Globus pallidus (tissue), 1 donor: ENCODE measurements at places on chromosomes 4 and X.

GRCh38 chr4:153486281-153487151 lies 20.4 kb downstream of the TMEM131L start:
- DNase-seq, result no peak

DNA sequence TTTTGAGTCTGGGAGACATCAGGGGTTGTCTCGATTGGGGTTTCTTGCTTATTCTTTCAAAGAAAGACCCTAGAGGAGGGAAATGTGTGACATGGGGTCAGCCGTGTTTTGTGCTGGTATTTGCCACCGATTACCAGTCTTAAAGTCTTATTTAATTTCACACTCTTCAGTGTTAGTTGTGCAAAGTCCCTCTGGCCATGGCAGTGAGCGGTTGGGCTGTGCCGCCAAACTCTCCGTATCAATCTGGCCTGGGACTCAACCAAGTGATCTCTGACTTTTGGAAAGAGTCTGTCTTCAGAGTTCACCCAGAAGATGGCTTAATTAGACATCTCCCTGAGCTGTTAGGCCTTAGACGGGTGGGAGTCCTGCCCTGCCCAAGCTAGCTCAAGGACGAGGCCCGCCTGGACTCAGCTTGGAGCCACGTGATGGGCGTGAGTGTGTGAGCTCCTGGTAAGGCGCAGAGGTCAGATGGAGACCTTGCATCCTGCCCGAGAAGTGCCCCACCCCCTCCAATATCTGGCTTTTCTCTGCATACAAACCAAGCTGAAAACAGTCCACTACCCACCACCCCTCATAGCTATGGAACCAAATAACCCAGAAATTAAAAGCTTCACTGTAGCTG lies 3.8 kb upstream of the PITX2 start:
- DNase-seq, result no peak

GRCh38 chrX:9207142-9207541 lies 173.2 kb upstream of the FAM9B start:
- no peak for DNase-seq

- no peak for DNase-seq
These were observed 19.1 kb downstream of the MAGED2 start for GRCh38 chrX:54826598-54826997.

DNA sequence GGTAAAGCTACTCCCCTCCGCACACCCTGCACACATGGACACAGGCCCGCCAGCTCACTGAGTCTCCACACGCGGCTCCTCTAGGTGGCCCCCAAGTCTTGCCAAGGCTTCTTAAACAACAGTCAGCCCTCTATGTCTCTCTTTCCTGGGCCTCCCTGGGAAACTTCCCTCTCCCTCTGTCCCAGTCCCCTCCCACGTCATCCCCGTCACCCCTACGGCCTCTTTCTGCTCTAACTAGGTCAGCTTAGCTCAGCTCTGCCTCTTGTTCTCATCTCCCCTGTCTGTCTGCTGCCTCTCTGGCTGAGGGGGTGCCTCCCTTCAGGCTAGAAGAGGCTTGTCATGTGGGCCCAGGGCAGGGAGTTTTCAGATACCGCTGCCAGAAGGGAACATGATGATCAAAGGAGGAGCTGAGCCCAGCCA lies 38.8 kb downstream of the SEPTIN6 start:
- DNase-seq, result peak; percentile 11

GRCh38 chr4:5963611-5964010 lies 54.6 kb downstream of the C4orf50 start:
- DNase-seq, result no peak

GRCh38 chr4:145003675-145004074 lies 94.3 kb downstream of the ANAPC10 start:
- DNase-seq, result no peak

DNA sequence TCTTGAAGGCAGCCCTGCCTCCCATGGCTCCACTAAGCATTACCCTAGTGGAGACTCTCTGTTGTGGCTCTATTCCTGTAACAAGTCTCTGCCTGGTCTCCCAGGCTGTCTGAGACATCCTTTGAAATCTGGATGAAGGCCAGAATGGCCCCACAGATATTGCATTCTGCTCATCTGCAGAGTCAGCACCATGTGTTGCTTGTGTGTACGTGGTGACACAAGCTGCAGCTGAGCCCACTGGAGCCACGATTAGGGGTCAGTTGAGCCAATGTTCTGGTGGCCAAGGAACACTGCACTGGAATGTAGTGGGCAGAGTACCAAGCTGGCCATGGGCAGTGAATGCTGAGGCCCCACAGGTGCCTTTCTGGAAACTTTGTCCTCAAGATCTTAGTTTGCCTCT lies 29.2 kb downstream of the GRID2 start:
- DNase-seq, result no peak

DNA sequence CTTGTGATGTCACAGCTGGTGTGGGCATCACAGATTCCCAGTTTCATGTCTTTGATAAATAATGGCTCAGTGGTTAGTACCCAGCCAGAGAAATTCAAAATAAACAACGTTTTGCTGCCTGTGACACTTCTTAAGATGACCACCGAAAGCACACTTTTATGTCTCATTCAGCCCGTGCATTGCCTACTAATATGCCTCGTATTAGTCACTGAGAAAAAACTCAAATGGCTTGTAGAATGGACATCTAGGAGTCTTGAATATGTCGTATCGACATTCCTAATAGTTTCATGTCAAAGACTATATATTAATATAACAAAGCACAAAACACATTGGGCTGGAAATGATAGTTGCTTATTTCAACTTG lies 103.9 kb upstream of the FAT1 start:
- DNase-seq, result no peak

DNA sequence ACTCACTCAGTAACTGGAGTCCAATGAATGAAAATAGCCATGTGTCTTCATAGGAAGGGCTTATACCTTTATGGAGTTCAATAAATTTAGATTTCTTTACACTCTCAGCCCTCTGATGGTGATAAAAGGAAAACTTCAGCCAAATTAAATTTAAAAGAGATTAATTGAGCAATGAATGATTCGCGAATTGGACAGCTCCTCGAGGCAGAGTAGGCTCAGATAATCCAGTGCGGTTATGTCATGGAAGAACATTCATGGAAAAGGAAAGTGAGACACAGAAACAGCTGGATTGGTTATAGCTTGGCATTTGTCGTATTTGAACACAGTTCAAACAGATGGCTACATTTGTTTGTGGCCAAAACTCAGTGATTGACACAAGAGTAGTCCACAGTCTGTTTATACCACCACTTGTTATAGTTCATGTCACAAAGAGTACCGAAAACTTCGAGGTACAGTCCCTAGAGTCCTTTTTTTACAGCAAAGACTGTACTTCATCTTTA lies 54.6 kb upstream of the TACR3 start:
- no peak for DNase-seq

DNA sequence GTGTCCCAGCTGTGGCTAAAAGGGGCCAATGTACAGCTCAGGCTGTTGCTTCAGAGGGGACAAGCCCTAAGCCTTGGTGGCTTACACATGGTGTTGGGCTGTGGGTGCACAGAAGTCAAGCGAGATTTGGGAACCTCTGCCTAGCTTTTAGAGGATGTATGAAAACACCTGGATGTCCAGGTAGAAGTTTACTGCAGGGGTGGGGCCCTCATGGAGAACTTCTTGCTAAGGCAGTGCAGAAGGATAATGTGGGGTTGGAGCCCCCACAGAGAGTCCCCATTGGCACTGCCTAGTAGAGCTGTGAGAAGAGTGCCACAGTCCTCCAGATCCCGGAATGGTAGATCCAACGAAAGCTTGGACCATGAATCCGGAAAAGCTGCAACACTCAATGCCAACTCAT lies 40.5 kb downstream of the UBA6 start:
- no peak for DNase-seq

GRCh38 chr4:22483551-22483981 lies 32.3 kb downstream of the ADGRA3 start:
- no peak for DNase-seq

- DNase-seq, result no peak
These were observed 47.8 kb downstream of the GAB1 start for GRCh38 chr4:143384381-143384994.

DNA sequence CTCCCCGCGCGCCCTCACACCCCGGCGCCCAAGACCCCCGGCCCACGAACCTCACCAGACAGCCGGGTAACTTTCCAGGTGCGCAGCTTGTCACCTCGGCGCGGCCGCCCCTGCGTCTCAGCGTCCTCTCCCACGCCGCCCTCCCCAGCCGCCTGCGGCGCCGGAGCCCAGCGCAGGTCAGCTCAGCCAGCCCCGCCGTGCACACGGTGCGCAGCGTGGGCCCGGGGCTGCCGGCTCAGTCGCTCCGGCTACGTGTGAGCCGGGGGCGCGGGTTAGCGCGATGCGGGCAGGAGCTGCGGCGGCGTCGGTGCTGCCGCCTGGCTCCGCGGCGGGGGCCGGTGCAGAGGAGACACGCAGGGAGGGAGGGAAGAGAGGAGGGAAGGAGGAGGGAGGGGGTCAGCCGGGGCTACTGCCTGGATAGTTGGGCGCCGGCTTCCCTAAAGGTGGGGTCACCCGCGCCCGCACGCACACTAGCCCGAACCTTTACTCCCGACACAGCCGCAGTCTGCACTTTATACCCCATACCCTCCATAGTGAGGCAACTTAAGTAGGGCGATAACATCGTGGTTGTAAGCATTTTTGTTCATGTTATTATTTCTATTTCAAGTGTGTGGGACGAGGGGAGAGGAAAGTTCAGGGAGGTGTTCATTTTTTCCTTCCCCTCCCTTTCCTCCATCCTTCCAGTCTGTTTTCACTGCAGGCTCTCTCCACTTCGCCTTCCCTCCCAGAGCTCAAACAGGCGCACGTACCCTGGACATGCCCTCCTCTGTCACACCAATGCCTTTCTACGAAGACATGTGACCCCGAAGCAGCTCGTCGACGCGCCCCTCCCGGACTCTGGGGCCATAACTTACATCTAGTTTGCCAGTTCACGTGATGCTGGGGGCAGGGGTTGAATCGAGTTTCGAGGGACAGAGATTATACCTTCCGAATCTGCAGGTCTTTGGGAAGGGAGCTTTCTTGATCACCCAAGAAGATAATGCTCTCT lies at the start of gene PRKG2:
Gene PRKG2 (minus strand): TSS at position 342 of the 988 bp plus-strand sequence. CDS start 10,175 bp downstream, outside the sequence.
- no peak for DNase-seq
